ENCODE measurements at places on chromosomes 12 and 14.

DNA sequence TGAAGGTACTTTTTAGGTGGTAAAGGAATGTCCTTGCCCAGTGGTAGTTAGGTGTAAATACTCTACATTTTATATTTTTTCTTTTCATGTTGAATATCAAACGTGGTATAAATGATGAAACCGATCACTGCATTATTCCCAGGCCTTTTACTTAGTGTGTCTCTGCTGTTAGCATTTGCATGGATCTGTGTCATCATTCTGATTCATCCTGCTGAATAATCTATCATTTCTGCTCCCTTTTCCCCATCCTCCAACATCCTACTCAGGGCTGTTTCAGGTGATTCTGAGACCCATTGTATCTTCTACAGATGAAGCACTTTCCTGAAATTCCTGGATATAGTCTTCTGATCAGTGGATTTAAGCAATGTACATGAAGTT is 61.0 kb upstream of the PTHLH start:
- no peak for DNase-seq

- DNase-seq: no peak
These were observed 291.6 kb downstream of the AKAP6 start for GRCh38 chr14:32620724-32621123.

- DNase-seq: no peak
These were observed 50.2 kb downstream of the FRMD6 start for GRCh38 chr14:51701951-51702350.

DNA sequence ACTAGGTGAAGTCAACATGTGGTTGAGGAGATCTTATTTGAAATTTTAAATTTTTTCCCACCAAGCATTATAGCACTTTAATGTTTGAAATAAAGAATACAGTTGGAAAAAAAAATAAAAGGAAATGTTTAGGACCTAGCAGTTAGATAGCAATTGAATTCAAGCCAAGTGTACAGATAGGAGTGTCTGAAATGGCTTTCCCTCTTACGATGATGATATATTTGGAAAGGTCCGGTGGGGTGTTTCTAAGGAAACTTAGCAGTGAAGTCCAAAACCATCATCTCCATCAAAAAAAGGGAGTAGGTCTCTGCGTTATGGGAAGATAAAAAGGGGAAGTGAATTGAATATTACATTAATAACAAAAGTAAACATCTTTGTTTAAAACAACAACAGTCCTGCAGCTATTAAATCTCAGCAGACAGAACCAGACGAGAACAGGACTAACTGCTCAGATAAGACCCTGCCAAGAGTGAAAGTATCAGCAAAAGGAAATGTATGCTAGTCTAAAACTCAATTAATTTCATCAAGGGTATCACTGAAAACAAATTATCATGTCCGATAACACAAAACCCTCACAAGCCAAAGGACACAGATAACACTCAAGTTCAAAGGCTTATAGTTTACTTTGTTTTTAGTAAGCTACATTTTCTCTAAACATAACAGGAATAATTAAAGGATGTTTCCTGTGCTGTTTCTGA is 242.0 kb downstream of the BMP4 start:
- no peak for DNase-seq

DNA sequence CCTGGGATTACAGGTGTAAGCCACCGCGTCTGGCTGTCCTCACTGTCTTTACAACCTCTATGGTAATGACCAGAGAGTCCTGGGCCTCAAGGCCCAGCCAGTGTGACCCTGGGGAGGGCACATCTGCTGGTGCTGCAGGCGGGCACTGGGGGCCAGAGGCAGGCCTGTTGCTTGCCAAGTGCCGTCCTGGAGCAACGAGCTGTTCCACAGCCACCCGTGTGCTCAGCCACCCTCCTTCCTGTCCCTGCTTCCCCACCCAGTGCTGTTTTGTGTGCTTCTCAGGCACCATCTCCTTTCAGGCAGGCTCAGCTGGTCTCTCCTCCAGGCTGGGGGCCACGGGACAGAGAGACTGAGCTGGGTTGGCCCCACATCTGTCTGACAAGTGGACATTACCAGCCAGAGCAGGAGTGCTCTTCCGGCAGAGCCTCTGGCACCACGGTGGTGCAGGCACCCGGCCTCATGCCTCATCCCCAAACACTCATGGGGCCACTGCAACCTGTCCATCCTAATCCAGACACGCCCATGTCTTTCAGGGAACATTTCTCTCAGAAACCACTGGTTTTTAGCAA is 9.0 kb downstream of the SLC25A47 start:
- no peak for DNase-seq

DNA sequence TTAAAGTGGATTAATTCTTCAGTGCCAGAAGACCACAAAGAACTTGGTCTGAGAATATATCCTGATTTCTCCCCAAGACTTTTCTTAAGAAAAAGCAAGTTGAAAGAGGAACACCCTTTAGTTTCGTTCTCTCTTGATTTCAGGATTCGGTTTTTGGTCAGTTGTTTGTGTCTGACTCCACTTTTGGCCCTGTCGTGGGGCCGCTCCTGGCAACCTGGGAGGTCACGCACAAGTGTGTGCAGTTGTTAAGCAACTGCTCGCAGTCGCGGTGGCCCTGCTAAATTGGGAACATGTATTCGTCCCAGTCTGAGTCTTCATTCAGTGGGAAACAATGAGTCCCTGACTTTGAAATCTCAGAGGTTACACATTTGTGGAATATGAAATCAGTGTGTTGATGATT is 68.7 kb downstream of the RGS6 start:
- DNase-seq: no peak

- peak; percentile 45 for DNase-seq
These were observed 132.2 kb downstream of the ASCL4 start for GRCh38 chr12:107906707-107907106.

GRCh38 chr12:107090711-107091110 is 2.6 kb downstream of the CRY1 start:
- DNase-seq: no peak

DNA sequence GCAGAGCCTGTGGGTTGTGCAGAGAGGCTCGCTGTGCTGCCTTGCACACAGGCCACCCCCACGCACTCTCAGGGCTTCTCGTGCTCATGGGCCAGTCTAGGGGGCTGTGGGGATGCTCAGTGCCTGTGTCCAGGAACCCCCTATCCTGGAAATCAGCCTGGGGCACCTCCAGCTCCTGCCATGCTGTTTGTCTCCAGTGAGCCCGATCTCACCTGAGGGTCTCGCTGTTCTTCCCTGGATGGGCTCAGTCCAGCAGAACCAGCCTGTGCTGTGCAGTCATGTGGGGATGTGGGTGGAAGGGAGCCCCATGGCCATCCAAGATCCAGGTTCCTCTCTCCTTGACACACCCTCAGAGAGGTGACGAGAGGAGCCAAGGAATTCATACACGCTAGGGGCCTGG is 26.7 kb downstream of the SERPINA1 start:
- DNase-seq: no peak

DNA sequence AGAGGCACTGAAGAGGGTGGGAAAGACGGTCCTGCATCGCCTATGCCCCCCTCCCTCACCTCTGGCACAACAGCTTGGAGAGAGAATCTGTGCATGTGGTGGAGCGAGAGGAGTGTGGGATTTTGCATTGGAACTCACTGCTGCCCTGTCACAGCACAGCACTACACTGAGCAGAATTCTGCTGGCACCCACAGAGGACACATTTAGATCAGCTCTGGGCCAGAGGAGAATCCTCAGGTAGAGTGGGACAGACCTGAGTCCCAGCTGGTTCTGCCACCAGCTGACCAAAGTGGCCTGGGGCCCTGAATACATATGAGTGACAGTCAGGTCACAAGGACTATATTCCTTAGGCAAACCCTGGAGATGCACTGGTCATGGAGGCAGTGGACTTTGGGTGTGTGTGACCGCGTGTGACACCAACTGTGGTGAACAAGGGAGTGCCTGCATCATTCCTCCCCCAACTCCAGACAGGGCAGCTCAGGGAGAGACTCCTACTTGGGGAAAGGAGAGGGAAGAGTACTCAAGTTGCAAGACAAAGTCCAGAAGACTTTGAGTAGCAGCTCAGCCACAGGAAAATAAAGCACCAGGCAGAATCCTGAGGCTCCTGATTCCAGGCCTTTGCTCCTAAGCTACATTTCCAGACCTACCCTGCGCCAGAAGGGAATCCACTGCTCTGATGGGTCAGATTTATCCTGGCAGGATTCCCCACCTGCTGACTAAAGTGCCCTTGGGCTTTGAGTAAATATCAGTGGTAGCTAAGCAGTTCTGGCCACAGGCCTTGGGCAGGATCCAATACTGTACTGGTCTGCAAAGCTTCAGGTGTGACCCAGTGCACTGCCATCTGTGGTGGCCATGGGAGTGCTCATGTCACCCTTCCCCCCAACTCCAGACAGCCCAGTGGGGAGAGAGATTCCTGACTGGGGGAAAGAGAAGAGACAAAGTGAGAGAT is 10.6 kb upstream of the ACOT1 start:
- no peak for DNase-seq

- no peak for DNase-seq
These were observed 96.1 kb downstream of the FBXL14 start for GRCh38 chr12:1498199-1498740.

GRCh38 chr14:22685467-22685866 is 41.3 kb upstream of the OR6J1 start:
- DNase-seq: no peak

DNA sequence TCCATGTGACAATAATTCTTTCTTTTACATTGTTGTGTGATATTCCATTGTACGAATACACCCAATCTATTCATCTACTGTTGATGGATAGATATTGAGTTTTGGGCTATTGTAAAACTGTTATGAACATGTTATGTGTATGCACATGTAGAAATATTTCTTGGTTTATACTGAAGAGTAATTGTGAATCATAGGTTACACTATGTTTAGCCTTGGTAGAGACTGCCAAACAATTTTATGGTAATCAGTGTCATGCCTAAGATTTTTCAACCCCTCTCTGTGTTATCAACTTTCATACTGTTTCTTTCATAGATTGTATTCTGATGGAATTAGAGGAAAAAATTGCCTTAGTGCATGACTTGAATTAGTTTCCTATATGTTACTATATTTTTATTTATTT is 39.5 kb downstream of the FRMD6 start:
- no peak for DNase-seq

DNA sequence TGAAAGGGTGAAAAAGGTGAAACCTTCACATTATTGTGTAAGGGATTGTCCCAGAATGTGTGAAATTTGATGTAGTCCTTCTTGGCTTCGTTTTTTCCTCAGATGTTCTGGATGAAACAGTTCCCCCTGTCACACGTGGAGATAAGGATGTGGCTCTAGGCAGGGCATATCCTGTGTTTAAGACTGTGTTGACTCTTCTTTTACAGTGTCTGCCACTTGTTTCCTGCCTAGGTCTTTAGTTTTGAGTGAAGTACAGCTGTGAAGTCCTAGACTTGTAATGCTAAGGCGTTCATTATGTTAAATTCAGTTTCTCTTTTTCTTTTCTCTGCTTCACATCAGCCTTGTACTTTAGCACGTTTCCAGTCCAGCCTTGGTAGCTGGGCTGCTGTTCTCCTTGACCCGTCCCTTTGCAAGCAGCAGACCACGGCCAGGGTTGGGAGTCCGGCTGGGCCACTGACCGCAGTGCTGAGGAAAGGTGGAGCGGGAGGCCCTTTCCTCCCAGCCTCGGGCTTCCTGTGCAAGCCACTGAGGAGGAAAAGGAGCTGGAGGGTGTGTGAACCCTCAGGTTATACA is 59.1 kb downstream of the RASSF3 start:
- DNase-seq: peak; percentile 80

DNA sequence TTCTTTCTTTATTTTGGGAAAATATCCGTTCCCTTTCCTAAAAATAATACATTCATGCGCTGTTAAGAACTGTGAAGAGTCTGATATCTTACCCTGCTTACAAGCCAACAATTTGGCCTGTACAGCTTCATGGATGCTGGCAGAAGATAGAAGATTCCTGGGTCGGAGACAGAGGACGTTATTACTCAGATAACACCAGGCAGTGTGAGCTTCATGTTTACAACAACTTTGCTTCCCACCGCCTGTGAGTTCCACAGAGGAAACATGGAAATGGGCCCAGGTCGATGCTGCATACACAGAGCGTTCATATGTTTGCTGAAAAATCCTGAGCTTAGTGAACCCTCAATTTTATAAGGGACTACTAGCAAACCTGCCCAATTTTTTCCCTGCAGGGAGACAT is 705.6 kb upstream of the SEL1L start:
- no peak for DNase-seq

GRCh38 chr14:76961631-76962302 is 66.7 kb downstream of the IRF2BPL start:
- peak; percentile 93 for DNase-seq

GRCh38 chr12:60168441-60168840 is 572.6 kb downstream of the SLC16A7 start:
- DNase-seq: no peak

- no peak for DNase-seq
These were observed 70.8 kb upstream of the TMCC3 start for GRCh38 chr12:94721173-94721572.

- no peak for DNase-seq
These were observed 483.2 kb downstream of the APAF1 start for GRCh38 chr12:99128246-99128802.

DNA sequence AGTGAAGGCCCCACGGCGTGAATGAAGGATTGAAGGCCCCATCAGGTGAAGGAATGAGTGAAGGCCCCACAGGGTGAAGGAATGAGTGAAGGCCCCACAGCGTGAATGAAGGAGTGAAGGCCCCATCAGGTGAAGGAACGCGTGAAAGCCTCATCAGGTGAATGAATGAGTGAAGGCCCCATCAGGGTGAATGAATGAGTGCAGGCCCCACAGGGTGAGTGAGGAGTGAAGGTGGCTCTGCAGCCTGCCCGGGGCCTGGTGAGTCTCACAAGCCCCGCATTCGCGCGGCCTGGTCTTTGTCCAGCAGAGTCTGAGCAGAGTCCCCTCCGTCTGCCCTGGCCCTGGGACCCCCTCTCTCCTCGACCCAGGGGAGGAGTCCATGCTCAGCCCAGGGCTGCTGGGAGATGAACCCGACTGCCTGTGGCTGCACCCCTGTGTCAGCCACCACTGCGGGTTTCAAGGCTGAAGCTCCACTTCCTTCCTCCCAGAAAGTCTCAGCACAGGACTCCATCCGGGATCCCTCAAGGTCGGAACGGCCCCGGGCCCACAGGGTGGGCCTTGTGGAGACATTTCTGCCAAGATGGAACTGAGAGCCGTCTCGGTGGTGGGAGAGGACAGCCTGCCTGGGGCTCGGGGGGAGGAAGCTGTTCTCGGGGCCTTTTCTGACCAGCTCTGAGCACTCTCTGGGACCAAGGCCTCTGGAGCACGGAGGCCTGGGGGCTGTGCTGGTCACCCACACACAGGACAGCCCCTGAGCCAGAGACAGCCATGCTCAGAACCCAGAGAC is 37.4 kb upstream of the TMEM179 start:
- DNase-seq: no peak

DNA sequence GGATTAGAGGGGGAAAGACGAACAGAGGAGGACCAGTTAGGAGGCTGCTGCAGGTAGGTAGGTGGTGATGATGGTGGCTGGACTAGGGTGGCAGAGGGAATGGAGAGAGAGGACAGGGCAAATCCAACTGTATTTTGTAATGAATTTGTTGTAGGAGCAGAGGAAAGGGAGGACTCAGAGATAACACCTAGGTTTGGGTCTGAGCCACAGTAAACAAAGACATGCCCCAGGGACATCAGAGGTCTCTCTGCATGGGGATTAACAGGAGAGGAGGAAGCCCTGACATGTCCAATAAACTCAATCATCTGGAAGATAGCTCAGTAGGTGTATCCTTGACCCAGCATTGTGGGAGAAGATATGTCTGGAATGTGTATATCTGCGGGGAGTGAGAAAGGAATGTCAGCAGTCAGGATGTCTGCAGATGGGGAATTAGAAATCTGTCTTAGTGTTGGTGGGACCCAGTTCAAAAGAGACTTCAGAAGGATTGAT is 4.7 kb upstream of the SLC48A1 start:
- DNase-seq: no peak
